Activated gamma-delta T cell treated with Interleukin-2 at 50 U/mL for 16 hours (primary cell): ENCODE measurements at places on chromosomes 6 and 20.

DNA sequence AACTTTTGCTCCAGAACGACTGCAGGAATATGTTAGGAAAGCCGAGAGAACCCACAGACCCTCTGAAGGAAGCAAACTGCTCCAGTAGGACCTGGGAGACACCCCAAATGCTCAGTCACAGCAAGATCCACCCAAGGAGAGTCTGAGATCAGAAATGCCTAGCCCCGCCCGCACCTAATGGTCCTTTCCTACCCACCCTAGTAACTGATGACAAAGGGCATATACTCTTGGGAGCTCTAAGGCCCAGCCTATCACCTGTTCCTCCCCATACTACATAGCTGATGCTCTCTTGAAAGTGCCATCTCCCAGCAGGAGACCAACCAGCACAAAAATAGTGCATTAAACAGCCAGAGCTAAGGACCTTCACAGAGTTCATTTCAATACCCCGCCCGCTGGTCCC lies 67.6 kb downstream of the CD2AP start:
- no peak for DNase-seq

GRCh38 chr20:11810311-11811083 lies 107.2 kb upstream of the BTBD3 start:
- DNase-seq = no peak

DNA sequence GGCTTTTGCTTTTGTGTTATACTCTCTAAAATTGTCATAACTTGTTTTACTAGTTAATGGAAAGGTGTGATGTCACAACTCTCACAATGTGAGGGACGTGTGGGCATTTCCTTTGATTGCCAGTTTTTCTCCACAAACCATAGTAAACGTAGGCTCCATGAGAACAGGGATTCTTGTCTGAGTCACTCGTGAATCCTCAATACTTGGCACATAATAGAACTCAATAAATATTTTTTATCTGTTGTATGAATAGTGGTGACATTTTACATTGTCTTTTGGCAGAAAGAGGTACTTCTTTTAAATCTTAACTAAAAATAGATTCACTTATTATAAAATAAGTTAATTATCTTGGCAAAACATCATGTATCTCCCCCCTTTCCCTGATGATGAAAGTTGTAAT lies 69.0 kb upstream of the CNKSR3 start:
- no peak for DNase-seq

- no peak for DNase-seq
Measured at GRCh38 chr20:3658716-3659491, 4.3 kb downstream of the GFRA4 start.

- no peak for DNase-seq
Measured at GRCh38 chr6:151565940-151566339, 72.1 kb downstream of the CCDC170 start.

- DNase-seq = no peak
Measured at GRCh38 chr6:28490205-28490890, 25.2 kb downstream of the GPX6 start.

- DNase-seq = no peak
Measured at GRCh38 chr6:74892091-74892490, 313.8 kb downstream of the COL12A1 start.

- DNase-seq = peak; percentile 28
Measured at GRCh38 chr6:16409531-16410441, 171.4 kb downstream of the GMPR start.

- no peak for DNase-seq
Measured at GRCh38 chr20:53829724-53830521, 236.3 kb upstream of the ZNF217 start.

DNA sequence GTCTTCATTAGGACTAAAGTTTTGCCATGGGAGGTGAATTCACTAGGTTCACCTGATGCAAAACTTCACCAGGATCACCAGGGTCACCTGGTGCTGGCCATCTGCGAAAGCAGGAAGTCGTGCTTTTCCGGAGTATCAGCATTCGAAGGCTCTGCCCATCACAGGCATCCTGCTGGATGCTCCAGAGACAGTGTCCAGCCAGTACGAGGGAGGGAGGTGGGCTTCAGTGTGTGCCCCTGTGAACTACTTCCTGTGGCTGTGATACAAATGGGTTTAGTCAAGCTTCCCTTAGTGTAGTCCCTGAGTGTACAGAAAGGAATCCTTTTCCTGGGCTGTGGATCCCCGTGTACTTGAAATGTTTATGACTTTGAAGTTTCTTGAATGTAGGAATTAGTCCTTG lies 3.4 kb upstream of the RPS6KA2 start:
- DNase-seq = no peak

DNA sequence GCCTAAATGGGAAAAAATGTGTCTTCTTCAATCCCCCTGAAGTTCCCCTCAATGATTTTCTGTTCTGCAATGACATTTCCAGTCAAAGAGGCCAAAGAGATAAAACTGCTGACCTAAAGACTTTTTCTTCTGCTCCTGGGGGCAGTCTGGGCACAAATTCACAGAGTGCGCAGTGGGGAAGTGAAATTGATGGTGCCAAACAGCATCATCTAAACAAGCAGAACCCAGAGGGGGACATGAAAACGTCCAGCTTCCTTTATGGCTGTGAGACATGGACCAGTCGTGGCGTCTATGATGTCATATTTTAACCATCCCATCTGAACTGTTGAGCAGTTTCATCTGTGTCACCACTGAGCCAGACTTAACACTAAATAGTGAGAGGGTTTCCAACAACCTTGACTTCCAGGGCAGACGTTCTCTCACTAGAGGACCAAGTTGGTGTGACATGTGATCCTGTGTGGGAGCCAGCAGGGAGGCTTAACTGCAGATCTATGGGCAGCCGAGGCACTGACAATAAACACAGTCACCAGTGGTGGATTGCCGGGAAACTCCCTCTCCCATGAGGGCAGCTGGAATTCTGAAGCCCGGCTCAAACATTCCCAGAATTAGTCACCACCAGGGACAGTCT lies 12.4 kb downstream of the SCML4 start:
- DNase-seq = no peak

DNA sequence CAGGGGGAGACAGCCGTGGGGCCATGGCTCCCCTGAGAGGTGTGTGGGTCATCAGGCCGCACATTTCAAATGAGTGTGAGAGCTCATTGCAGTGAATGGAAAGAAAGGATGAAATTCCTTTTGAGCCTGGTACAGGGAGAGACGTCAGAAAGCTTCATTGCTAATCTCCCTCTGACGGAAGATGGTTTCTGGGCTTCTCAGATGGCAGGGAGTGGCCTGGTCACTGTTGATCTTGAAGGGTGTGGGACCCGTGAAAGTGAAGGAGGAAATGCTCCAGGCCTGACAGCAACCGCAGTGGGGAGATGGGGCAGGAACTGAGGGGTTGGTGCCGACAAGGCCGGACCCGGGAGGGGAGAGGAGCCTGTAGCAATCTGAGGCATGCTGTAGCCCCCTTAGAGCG lies 127.4 kb downstream of the MYLK4 start:
- DNase-seq = no peak

GRCh38 chr20:11234181-11234580 lies 560.4 kb upstream of the JAG1 start:
- DNase-seq = no peak

DNA sequence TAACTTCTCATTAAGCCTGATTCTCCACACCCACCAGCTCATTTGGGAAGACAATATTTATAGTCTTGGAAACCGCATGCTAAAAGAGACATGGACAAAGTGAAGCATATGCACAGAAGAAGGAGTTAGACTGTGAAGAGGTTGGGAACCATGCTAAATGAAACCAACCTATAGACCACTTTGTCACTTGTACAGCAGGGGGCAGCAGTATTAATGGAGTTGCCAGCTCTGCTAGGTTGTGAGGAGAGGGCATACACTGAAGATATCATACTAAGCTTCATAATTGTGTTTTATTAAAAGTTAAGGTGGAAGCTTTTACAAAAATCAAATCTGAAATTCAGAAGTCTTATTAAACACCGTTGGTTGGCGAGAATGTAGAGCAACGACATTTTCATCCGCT lies 38.3 kb upstream of the HMGCLL1 start:
- DNase-seq = no peak

DNA sequence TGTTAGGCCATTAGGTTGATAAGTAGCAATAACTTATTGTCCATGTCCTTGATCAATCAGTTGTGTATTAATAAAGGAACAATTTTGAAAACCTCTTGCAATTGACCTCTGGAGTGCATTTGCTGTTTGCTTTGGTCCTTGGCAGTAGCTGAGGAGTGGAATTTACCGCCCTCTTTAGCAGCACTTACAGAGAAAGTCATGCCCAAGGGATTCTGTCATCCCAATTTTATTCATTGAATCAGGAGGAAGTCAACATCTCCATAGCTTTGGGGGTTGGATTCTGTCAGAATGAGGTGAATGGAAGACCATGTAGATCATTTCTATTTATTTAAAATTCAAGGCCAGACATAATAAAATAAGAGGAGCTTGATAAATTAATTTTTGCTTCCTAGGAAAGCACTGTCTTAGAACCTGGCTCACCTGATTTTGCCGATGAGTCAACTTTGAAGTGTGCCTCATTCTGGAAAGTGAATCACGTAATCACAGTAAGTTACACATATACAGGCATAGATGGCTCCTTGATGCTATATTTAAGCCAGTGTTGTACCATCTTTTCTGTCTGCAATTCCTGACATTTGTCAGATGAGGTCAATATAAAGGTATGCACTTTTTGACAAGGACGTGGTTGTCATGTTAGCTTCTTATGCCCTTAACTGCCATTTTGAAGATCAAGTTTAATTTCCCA lies 128.7 kb upstream of the MLIP start:
- DNase-seq = no peak

DNA sequence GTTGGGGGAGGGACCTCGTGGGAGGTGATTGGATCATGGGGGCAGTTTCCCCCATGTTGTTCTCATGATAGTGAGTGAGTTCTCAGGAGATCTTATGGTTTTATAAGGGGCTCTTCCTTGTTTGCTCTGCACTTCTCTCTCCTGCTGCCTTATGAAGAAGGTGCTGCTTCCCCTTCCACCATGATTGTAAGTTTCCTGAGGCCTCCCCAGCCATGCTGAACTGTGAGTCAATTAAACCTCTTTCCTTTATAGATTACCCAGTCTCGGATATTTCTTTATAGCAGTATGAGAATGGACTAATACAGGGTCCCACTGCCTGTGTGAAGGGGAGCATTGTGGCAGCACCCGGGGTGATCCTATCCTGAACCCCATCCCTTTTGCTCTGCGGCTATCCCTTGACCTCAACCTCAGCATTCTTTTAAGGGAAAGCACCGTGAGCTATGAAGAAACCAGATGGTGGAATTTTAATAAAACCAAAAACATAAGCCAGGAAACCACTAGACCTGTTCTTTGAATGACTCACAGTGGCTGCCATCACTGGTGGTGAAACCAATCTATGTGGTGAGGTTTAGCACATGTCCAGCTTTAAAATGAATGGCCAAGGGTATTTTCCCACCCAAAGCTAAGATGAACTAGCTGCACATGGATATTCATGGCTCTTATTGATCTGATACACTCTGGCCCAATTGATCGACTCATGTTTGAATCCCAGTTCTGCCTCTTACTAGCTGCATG lies 62.2 kb downstream of the ZDHHC14 start:
- DNase-seq = no peak

DNA sequence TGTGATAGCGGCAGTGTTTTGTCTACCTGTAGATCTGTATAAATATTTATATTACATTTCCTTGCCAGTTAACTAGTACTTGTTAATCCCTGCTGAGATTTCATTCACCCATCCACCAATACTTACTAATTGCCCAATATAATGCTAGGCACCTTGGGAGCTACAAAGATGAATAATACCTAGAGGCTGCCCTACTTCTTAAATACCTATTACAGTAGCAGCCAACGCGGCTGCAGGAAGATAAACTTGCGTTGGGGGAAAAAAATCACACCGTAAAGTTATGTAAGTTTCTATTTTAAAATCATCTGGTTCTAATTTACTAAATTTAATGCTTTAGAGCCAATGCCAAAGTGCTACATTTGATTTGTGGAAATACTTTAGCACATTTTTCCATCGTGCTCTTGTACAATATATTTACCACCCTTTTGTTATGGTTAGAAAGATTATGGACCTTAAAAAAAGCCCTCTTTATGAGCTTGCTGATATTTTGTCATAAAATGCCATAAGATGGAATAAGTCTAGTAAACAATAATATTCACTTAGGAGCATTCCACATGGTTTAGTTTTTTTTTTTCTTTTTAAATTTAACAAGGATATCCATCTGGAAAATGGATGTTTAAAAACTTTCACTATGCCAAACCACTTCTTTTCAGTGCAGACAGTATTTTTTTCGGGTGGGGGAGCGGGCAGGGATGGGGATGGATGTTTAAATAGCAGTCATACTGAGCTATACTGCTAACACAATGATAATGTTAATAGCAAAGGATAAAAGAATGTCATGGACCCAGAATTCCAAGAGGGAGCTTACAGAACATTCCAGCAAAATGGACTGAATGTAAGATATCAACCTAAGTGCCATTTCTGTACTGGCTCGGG lies 13.2 kb upstream of the NEDD9 start:
- DNase-seq = no peak

- DNase-seq = no peak
Measured at GRCh38 chr20:63533871-63534393, 3.2 kb downstream of the PTK6 start.

GRCh38 chr6:37990762-37991525 lies 171.4 kb downstream of the ZFAND3 start:
- no peak for DNase-seq

DNA sequence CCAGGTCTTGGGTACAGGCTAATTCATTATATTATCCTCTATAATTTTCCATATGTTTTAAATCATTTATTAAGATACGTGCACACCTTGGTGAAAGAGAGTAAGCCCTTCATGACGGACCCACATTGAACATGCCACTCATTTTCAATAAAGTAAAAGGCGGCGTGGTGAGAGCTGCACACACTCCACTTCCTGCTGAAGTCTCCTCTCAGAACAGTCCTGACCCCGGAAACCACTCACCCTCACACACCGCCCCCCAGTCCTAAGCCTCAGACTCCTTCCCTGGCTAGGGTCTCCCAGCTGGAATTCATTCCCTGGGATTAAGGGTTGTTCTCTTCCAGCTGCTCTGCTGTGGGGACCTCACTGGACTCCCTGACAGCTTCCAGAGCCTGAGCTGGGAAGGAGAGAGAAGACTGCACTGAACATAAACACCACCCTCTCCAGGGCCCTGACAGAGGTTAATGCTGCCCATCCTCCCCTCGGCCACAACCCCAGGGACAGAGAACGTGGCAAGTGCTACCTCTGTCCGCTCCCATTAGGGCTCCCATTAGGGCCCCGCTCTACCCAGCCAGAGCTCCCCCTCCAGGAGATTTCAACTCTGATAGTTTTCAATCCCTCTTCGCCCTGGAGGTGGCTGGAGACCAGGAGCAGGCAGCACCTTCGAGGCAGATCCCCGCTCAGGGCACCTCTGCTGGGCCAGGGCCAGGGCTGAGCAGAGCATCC lies 24.8 kb downstream of the GRM4 start:
- DNase-seq = no peak

DNA sequence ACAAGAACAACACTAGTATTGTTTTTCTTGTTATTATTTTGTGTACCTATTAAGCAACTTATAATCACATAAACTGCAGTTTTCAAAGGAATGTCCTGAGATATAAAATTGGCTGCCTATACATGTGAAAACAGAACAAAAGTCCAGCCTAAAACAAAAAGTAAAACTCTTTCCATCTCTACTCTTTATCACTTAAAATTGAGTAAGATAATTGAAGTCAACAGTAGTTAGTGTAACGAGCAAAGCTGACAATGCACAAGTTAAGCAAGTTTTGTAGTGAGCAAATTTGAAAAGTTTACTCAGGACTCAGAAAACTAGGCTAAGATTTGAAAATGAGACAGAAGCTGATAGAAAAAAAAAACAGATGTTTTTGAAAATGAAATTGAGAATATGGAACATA lies 941.4 kb upstream of the MAN1A1 start:
- DNase-seq = no peak

- DNase-seq = no peak
Measured at GRCh38 chr6:20691185-20691584, 156.9 kb downstream of the CDKAL1 start.

GRCh38 chr20:62840244-62841197 lies 21.1 kb downstream of the TCFL5 start:
- DNase-seq = no peak
